ENCODE measurements at places on chromosomes 1 and 21.

GRCh38 chr1:117146072-117146471 is 24.5 kb upstream of the TRIM45 start:
- DNase-seq: no peak

DNA sequence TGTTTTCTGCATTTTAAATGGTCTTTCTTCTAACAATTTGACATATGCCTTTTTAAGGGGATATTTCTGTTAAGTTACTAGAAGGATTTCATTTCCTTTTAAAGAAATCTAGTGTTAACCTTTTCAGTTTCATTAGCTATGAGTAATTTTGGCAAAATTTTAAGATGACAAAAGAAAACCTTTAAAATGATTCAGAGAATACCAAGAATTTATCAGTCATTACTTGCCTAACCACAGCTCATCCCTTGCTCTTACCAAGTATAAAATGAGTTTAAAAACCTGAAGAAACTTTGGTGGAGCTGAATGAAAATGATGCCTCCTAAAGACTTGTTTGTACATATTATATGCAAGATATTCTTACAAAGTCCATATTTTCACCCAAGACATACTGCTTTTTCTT is 101.7 kb downstream of the NEK7 start:
- no peak for DNase-seq

- DNase-seq: no peak
Measured at GRCh38 chr21:26491663-26492062, 81.4 kb downstream of the CYYR1 start.

DNA sequence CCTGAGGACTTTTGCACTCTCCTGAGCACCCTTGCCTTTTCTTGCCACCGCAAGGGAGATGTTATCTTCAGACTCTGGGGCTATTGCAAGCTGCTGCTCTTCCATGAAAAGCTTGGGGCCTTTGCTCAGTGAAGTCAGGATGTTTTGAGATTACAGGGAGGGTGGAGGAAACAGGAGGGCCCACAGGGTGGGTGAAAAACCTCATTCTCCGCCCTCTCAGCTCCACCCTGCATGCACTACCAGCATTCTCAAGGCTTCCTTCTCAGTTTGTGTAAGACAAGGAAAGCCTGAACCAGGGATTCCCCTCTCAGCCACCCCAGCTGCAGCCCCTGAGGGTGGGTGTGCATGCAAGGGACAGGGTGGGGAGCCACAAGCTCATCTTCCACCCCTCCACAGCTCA is 25.8 kb upstream of the ZNF648 start:
- peak; percentile 36 for DNase-seq

All from T47D (cell line).